AG09309 (cell line): ENCODE measurements at places on chromosomes 6 and 20.

- DNase-seq: no peak
Observed at GRCh38 chr6:5809450-5809849, 197.3 kb downstream of the NRN1 start.

DNA sequence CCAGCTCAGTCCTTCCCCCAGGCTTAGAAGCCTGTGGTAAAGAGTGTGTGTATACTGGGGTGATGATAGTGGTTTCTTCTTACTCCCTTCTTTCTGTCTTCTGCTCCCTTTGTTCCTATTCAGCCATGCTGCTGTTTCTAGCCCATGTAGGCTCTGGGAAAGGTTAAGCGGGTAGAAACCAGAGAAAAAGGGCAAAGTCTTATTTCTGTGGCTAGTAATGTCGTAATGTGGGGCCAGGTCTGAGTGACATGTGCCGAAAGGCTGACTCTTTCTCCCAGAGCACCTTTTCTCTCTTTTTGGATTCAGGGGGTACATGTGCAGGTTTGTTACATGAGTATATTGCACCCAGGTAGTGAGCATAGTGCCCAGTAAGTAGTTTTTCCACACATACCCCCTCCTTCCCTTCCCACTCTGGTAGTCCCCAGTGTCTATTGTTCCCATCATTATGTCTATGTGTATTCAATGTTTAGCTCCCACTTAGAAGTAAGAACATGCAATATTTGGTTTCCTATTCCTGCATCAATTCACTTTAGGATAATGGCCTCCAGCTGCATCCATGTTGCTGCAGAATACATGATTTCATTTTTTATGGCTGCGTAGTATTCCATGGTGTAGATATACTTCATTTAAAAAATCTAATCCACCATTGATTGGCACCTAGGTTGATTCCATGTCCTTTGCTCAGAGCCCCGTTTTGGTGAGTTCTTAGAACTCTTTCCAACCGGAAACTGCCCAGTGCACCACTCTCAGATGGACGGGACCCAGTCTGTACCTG is 74.3 kb downstream of the EFHC1 start:
- DNase-seq: no peak

DNA sequence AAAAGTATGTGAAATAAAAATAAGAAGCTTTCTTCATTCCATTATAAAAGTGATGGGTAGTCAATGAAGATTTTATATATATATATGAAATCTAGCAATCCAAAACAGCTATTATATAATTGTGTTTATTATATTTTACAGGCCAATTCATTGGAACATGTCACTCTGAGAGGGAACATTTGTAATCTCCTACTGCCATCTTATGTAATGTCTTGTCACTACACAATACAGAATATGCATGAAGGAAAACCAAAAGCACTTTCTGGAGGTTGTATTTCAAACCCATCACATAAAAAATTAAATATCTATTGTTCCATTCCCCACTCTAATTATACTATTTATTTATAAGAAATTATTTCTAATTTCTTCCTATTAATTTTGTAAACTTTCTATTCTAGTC is 31.5 kb upstream of the IRAK1BP1 start:
- no peak for DNase-seq

DNA sequence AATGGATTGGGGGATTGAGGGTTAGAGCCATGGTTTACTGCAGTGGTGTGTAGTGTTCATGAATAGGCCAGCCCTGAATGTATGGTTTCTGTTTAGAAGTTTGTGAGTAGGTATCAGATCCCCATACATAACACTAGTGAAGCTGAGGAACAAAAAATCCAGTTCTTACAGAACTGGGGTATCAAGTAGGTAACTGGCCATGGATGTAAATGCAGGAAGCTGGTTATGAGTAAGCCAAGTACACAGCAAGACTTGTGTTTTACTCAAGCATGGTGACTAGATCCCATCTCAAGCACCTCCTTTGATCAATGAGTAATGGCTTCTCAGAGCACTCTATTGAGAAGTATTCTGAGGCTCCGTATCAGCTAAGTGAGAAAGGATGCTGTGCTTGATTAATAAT is 613.7 kb upstream of the FLRT3 start:
- DNase-seq: no peak

- DNase-seq: no peak
Observed at GRCh38 chr6:124723671-124724070, 238.6 kb upstream of the RNF217 start.

- no peak for DNase-seq
Observed at GRCh38 chr6:23537828-23538227, 588.2 kb upstream of the NRSN1 start.

DNA sequence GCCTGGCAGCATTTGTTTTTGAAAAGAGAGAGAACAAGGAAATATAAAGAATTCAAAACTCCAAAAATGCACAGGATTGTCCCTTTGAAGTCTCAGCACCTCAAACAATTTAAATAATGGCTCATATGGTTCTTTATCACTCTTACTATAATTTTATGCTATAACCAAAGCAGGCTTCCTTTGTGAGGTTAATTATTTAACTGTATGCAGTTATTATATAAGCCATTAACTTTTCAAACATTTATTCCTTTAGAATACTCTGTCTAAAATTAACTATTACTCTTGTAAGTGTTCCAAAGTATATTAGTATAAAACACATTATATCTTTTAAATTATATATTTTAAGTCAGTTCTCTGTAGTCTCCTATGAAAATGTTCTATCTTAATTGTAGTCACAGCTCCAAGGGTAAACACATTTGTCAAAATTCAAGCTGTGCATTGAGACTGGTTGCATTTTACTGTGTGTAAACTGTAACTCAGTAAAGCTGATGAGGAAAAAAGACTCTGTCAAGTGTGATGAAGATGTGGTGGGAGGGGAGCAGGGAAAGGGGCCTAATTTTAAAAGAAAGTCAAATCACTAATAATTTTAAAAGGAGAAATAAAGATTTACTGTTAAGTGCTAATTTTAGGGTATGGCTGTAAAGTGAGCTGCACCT is 20.0 kb upstream of the PLAGL1 start:
- no peak for DNase-seq

DNA sequence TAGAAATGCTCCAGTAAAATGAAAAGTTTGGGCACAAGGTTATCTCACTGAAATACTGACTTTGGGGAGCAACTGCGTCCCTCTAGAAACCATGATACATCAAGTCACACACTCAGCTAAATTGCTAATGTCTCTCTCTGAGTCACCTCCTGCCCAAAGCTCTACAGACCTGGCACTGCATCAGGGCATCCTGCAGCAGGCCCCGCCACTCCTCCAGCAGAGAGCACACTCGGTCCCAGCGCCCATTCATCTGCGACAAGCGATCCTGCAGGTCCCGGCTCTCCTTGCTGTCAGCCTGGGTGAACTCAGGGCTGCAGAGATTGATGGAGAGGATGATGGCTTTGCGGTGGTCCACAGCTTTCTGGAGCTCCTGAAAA is 329.0 kb downstream of the ESR1 start:
- DNase-seq: no peak

DNA sequence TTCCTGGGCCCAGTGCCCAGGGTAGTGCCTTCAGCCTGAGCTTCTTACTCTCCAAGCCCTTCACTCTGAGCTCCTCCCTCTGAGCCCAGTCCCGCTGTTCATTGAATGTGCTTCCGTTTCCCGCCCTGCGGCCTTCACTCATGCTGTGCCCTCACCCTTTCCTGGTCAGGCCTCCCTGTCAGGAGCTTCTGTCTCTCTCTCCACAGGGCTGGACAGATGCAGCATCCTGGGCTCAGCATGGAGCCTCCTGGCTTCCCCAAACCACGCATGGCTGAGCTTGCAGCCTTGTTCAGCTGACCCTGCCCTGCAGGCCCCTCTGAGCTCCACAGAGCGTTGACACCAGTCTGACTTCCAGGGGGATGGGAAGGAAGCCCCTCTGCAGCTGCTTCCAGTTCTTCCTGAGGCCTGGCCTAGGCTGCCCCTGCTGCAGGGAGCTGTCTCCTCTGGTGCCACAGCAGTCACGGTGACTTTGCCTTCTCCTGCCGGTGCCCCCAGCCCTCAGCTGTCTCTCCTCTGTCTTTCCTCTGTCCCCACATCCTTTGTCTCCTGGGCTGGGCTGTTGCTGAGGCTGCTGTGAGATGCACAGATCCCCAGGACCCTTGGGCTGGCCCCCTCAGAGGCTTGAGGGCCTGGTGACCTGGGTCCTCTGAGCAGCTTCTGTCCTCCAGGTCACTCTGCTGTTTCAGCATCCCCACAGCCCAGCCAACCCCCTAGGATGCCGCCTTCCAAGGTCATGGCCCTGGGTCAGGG is 7.9 kb upstream of the MYT1 start:
- no peak for DNase-seq

DNA sequence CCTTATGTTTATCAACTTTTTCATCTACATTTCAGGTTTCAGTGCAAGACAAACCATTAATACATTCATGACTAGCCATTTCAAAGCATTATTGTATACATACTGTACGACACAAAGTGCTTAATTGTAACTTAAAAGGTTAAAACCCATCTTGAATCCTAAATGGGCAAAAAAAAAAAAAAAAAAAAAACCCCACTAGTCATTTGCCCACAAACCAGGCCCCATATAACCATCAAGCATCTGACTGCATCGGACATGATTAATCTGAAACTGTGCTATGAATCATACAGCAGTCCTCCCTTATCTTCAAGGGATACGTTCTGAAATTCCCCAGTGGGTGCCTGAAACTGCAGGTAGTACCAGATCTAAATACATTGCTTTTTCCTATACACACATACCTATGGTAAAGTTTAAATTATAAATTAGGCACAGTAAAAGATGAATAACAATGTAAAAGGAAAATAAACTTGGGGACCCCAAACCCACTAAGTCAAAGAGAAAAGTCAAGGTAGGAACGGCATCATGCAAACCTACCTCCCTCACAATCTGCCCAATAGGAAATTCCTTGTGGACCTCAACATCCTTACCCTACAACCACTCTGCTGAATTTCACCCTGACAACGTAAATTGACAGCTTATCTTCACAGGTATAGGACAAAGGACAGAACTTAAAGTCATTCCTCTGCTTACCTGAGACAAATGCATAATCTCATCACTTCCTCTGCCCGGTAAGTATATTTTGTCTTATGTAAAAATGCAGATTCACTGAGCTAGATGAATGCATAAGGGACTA is 14.3 kb downstream of the B4GALT5 start:
- DNase-seq: peak; percentile 34

DNA sequence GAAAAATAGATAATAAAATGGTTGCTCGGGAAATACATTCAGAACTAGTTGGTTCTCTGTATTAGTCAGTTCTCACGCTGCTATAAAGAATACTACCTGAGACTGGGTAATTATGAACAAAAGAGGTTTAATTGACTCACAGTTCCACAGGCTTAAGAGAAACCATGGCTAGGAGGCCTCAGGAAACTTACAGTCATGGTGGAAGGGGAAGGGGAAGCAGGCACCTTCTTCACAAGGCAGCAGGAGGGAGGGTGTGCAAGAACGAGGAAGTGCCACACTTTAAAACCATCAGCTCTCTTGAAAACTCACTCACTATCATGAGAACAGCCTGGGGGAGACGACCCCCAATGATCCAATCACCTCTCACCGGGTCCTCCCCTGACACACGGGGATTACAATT is 24.2 kb upstream of the SNX9 start:
- DNase-seq: no peak

GRCh38 chr6:111361648-111362047 is 121.4 kb downstream of the REV3L start:
- DNase-seq: no peak

DNA sequence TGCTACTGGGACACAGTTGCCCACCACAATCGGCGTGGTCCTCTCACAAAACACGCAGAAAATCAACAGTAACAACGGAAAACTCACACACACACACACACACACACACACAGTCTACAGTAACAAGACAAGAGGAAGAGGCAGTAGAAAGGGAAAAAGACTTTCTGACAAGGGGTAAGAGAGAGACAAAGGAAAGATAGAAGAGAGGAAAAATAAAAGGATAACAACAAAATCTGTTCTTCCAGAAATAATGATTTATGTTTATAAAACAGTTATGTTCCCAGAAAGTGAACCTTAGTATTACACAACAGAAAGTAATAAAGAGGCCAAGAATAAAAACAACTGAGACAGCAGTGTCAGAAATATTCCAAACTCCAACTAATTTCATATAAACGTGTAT is 2.9 kb downstream of the RANBP9 start:
- DNase-seq: no peak

DNA sequence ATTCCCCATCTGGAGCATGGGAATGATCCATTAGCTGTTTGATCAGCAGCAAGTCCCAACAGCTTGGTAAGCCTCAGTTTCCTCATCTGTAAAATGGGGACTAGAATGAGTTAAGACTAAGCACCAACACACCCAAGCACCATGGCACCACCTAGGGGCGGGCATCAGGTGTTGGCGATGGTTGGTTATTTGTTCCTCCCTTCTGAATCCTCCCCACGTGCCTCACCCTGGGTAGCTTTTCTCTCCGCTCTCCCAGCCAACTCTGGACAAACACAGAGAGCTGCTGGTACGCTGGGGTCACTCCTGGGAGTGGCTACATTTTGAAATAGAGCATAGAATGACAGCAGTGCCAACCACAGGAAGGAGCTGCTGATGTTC is 13.3 kb upstream of the ITPR3 start:
- no peak for DNase-seq

DNA sequence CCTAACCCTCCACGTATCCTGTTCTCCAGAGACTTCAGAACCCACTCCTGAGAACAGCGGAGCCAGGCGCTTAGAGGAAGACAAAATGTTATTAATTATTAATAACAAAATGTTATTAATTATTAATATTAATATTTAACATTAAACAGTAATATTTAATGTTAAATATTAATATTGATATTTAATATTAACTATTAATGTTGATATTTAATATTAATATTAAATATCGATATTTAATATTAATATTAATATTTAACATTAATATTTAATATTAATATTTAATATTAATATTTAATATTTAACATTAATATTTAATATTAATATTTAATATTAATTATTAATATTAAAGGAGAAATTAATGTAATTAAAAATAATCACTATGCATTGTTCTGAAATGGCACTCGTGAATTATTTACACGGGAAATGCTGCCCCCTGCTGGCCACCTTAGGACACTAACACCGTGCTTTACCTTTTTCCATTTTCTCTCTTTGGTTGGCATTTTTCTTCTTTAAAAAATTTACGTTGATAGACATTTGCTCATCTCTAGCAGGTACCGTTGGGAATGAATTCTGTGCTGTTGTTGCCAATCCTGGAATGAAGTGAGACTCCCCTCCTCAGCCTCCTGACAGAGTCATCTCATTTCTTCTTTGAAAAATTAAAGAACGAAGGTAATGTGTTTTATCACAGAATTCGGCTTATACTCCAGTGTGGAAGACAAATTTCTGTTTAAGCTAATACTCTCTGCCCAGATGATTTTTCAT is 7.5 kb upstream of the GGTLC1 start:
- no peak for DNase-seq

- DNase-seq: no peak
Observed at GRCh38 chr6:135675862-135676261, 175.6 kb upstream of the PDE7B start.

DNA sequence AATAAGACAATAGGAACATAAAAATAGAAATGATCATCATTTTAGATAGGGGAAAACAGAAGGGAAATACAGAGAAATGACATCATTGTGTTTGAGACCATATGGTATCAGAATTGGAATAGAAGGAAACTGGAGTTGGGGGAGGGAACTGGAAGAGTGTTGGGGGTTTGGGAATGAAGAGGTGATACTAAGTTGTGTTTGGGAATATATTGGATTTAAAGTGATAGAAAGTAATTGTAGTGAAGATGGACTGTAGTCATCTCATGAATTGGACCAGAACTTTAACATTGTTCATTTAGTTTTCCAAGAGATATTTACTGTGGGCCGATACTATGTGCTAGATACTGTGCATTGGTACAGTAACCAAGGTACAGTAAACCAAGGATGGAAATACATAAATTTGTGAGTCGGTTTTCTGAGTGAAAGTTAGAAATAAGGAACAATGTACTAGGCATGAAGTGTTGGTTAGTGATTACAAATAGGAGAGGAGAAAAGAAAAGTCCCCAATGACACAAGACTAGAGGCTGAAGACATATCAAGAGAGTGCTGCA is 32.3 kb downstream of the KCNQ5 start:
- DNase-seq: no peak
